ENCODE measurements at places on chromosomes 1 and 21.

GRCh38 chr1:160204526-160205241, 500 bp upstream of the PEA15 start:
- no peak for DNase-seq

- DNase-seq, result no peak
Observed at GRCh38 chr21:39110431-39110830, 72.8 kb downstream of the PSMG1 start.

- no peak for DNase-seq
Observed at GRCh38 chr1:165688046-165688445, 10.3 kb downstream of the ALDH9A1 start.

DNA sequence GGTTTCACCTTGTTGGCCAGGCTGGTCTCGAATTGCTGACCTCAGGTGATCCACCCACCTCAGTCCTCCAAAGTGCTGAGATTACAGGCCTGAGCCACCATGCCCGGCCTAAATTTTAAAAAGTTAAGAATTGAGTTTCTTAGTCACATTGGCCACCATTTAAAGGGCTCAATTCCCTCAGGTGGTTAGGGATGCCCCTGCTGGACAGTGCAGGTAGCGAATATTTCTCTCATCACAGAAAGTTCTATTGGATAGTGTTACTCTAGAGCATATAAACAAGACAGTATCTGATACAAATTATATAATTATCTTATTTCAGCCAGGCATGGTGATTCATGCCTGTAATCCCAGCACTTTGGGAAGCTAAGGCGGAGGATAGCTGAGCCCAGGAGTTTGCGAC, 320.2 kb downstream of the ZP4 start:
- no peak for DNase-seq

GRCh38 chr21:39690454-39690853, 54.5 kb upstream of the IGSF5 start:
- no peak for DNase-seq

DNA sequence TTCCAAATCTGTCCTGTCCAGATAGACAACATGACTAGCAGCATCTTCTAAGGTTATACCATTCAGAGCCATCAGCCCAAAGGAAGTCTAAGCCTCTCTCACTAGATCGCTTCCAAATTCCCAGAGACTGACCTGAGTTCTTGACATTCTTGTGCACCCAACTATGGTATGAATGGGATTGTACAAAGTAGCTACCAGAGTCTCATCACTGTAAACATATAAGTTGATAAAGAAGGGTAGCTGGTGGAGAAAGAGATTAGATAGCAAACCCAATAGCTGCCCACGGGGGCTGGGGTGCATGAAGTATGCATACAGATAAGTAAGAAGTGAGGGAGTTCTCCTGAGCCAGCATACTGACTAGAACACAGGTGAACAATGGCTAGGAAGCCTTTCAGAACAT, 180.0 kb downstream of the PLPP3 start:
- DNase-seq, result no peak

DNA sequence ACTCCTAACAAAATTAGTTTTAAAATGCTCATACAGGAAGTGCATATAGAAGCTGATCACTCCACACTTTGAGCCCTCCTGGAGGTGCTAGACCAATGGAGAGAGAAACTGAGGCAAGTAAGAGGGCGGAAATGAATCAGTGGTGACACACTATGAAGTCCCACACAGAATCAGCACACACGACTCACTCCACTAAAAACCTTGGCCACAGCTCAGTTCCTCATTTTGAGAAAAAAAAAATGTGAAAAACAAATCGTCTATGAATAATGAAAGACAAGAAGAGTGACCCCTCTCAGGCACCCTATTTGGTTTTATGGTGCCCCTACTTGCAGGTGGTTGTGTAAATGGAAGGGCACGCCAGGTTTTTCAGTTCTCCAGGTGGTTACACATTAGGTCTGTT, 675.1 kb upstream of the BRINP3 start:
- DNase-seq, result no peak

DNA sequence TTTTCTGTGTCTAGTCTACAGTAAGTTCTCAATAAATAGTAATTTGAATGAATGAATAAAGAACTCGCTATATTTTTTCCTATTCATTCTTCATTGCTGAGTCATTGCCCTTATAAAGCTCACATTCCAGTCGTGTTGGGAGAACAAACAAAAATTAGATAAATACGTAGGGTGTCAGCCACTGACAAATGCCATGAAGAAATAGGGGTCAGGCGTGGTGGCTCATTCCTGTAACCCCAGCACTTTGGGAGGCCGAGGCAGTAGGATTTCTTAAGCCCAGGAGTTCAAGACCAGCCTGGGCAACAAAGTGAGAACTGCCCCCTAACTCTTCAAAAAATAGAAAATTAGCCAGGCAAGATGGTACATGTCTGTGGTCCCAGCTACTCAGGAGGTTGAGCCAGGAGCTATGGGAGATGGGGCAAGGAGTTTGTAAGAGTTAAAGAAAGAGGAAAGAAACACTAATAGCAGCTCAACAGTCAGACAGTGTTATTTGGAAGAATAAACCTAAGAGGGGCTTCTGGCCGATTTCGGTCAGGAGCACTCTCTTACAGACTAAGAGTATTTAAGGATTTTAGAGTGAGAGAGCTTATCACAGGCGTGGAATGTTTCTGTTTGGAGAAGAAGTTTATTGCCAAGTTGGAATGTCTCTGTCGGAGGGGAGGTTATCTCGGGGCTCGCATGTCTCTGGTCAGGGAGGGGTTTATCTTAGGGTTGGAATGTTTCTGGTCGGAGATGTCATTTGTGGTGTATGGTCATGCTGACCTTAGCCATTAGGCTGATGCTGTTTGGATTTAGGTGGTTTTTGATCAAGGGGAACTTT, 1.8 kb upstream of the CHML start:
- DNase-seq, result no peak

- no peak for DNase-seq
Observed at GRCh38 chr1:22447621-22448111, 4.0 kb upstream of the ZBTB40 start.

- no peak for DNase-seq
Observed at GRCh38 chr1:67514300-67514699, 84.1 kb upstream of the SERBP1 start.

- DNase-seq, result no peak
Observed at GRCh38 chr1:108531444-108531843, 28.5 kb upstream of the EEIG2 start.

Measured in NCI-H1436 (cell line).